ENCODE measurements at places on chromosomes 13 and 19.

DNA sequence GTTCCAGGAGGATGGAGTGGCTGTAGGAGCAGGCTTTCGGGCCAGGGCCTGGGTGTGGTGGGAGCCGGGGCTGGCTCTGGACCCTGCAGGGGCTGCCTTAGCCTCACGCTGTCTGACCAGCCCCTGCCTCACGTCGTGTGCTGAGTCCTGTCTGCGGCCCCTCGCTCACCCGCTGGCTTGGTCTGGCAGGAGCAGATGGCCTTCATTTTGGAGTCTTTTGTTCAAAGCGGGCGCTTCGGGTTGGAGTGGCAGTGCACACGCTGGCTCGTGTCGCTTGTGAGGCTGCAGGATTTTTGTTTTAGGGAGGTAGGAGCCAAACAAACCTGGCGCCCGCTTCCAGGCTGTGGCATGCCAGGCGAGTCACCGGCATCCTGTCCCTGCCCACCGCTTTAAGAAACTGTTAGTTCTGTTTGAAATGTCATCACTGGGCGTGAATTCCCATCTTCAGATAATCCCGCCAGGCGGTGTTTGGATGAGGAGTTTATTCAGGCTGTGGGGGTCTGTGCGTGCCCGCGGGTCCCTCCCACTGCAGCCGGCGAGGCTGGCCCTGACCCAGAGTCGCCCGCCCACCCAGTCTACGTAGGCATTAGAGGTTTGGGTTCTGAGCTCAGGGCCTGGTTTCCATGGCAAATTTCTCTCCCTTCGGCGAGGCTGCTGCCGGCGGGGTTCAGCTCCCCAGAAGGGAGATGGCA, 89.8 kb downstream of the KDM4B start:
- DNase-seq: peak; percentile 18

DNA sequence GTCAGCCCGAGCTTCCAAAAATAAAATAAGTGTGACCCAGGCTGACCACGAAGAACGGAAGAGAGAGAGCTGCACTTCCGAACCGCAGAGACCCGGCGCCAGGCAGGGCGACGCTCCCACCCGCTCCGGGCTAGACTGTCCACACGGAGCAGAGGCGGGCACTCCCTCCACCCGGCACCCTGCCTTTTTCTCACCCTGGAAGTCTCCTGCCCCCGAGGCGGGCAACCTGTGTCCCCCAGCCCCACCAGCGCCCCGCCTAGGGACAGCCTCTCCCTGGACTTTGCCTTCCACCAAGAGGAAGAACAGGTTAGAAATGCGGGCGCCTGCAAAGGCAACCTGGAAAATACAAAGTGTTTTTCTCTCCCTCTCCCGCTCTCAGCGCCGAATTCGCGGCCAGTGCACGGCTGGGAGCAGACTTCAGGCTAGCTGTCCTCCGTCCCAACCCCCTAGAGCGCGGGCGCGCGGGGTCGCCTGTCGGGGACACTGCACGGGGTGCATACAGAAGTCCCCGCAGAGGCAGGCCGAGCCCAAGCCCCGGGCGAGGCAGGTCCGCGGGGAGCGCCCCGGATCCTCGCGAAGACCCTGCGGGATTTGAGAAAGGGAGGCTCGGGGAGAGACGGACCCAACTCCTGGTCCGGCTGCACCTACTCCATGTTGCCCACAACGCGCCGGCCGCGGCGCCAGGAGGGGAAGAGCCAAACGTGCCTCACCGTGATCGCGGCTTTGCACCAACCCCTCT, 845 bp downstream of the SPRY2 start:
- DNase-seq: peak; percentile 37

DNA sequence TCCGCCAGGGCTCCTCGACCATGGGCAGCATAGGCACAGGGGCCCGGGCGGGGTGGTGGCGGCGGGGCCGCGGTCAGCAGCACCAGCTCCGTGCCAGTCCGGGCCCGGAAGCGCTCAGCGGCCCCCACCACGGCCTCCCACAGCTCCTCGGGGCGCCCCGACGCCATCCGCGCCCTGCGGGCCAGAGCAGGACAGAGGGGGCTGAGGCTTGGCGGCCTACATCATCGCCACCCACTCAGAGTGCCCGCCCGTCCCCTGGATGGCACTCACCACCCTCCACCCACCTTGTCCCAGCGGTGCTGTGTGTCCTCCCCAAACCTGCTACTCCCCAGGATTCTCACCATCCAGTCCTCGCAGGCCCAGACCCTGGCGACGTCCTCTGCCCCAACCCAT, 4.0 kb downstream of the AKT1S1 start:
- DNase-seq: no peak

GRCh38 chr13:48411841-48412531, 927 bp downstream of the LPAR6 start:
- peak; percentile 55 for DNase-seq

DNA sequence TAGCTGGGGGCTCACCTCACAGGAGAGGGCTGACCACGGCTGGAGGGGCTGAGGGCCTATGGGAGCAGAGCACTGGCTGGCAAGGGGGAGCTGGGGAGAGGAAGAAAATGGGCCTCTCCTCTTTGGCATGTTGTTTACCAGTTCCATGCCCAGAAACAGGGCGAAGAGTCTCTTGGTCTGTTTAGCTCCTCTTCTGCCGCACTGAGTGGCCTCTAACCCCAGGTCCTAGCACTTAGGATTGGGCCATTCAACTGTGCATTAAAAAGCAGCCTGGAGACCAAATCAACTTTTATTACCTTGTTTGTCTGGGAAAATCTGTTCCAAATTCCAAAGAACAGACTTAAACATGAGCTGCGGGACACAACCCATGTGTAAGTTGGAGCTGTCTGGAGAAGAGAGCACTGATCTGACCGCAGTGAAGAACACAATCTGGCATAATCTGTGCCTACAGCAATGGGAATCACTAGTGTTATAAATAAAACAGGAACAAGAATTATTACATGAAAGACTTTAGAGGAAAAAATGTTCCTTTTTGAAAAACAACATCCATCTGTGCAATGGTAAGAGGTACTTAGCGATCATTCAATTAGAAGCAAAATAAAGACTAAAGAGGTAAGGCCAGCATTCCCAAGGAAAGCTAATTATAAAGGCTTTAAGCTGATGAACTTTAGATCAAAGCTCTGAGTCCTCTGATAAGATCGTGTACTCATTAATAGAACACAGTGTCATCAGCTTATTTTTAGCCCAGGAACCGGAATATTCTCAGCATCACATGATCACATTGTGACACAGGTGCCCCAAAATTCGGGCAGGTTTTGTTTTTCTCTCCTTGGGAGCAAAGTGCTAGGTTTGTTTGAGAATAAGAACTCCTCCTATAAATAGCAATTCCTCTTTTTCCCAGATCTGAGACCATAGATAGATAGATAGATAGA, 243.2 kb downstream of the COL4A1 start:
- DNase-seq: no peak

DNA sequence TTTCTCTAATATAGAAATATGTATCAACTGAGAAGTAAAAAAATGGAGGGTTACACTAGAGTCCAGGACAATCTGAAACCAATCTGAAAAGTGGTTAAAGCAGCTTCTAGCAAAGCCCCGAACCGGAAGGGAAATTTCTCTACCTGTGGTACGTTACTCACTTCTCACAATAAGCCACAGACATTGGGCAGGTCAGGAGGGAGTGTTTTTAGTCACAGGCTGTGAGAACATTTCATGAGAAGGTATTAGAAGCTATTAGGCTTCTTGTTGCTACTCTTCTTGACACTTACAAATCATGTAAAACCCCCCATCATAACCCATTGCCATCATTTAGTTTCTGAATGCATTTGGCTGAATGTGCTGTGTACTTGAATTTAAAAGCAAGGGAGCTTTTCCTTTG, 120.9 kb downstream of the NUFIP1 start:
- DNase-seq: no peak

All from astrocyte of the spinal cord (primary cell).